Stimulated activated CD8-positive, alpha-beta memory T cell treated with anti-CD3 and anti-CD28 coated beads, Interleukin-4, amount 100 ng/mL, for 4 hours (primary cell): ENCODE measurements at places on chromosomes 1 and 21.

DNA sequence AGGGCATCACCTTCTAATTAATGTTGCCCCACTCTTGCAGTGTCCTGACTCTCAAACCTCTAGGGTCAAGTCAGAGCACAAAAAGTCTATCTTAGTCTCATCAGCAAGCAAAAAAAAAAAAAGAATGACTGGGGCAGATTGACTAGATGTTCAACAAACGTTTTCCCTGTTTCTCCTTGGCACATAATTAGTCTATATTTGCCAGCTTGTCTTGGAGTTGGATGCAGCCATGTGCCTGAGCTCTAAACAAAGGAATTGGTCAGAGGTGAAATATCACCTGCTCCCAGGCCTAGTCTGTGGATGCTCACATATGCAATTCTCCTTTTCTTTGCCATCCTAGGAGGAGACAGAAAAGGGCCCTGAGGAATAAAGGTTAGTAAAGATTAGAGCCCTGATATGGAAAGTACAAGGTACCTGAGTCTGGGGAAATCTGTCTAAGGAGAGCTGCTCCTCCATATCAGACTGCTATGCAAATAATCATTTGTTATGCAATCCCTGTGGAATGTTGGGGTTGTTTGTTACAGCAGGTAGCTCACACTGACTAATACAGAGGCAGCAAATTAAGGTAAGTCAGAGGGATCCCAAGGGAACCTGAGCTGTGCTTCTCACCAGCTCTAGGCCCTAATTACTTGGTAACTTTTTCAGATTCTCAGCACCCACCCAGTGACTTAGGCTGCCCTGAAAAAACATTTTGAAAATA is 130.8 kb downstream of the BRINP2 start:
- no peak for DNase-seq

DNA sequence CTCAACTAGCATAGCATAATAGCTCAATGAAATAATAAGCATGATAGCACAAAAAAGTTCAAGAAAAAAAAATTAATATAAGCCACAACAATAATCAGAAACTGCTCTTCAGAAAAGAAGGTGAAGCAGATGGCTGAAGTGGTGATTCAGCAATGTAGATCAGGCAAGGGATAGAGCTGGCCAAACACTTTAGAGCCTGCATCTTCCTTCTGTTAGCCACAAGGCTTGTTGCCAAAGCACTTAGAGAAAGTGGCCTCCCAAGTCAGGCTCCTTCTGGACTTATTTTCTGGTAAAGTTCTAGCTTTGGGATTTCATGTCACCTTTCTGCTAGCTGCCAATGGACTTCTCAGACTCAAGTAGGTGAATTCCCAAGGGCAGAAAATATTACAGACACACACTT is 60.3 kb upstream of the C1orf87 start:
- no peak for DNase-seq

- DNase-seq = no peak
These were observed 189.6 kb upstream of the ST6GALNAC5 start for GRCh38 chr1:76677416-76678405.

- no peak for DNase-seq
These were observed 2.2 kb downstream of the MTARC1 start for GRCh38 chr1:220788900-220789299.

DNA sequence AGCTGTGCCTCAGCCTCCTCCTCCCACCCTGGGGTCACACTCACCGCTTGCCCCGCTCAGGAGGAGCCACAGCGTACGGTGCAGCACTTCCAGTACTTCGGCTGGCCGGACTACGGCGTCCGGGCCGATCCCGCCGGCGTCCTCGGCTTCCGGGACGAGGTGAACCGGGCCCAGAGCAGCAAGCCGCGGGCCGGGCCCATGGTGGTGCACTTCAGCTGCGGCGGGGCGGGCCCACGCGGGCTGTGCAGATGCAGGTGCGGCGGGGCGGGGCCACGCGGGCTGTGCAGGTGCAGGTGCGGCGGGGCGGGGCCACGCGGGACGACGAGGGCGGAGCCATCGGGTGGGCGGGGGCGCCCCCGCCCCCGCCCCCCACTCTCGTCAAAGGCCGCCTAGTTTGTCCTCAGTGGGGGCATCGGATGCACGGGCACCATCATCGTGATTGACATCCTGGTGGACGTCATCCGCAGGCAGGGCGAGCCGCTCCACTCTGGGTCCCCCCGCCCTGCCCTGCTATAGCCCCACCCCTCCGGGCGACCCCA is 5.5 kb downstream of the RNF223 start:
- DNase-seq = no peak

GRCh38 chr1:68141071-68142021 is 90.9 kb upstream of the DIRAS3 start:
- no peak for DNase-seq

DNA sequence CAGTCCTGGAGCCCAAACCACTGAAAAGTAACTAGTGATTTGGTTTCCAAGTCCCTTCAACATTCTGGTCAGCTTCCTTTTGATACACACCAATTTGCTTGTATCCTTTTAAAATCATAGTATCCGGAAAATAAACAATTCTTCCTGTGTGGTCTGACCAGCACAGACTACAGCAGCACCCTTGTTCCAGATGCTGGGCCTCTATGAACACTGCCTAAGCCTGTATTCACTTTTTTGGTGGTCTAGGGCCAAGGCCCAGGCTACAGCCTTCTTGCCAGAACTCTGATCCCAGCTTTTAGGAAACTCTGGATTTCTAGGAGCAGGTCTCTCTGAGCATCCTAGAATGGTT is 801 bp upstream of the DDAH1 start:
- no peak for DNase-seq

- no peak for DNase-seq
These were observed 16.7 kb upstream of the PLEKHA6 start for GRCh38 chr1:204376465-204376864.

DNA sequence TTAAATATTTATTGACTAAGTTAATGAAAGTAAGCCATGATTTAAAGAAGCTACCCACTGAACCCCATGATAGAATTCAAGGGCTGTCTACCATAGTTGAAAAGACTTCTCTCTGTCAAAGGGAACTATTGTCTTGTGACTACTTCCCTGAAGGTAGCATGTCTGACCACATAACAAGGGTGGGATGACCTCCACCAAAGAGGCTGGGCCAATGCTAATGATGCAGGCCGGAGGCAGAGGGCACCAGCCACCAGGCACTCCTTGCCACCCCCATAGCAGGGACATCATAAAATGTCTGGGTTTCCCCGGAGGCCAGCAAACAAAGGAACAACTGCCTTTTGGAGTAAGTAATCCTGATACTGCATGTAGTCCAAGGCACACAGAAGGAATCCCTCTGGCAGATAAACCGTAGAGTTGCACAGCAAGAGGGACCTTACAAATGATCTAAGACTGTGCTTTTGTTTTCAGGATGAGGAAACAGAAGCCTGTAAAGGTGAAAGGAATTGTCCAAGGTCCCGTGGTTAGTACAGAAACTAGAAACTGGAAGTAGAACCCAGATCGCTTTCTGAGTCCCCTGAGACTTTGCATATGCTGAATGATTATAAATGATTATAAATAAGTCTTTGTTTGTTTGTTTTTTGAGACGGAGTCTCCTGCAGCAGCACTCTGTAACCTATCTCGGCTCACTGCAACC is 33.5 kb upstream of the ITPKB start:
- DNase-seq = no peak

GRCh38 chr1:45373573-45373972 is 33.3 kb upstream of the MUTYH start:
- DNase-seq = no peak

DNA sequence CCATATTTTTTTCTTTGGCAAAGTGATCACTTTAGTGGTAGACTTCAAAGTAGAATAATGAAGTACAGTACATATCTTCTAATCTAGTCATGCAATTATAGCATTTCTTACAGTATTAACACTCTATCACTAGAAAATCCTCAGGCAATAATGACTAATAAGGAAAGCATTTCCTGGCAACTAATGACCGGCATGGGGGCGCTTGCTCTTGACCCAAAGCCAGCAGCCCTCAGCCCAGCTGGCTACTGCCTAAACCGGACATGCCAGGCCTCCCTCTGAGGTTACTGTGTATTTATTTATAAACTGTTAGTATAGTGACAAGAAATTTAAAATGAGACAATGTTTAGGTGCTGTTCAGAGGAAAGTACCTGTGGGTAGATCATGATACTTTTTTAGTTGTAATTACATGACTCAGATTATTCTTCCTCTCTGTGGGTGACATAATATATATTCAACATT is 633.8 kb downstream of the PTPRC start:
- DNase-seq = no peak

DNA sequence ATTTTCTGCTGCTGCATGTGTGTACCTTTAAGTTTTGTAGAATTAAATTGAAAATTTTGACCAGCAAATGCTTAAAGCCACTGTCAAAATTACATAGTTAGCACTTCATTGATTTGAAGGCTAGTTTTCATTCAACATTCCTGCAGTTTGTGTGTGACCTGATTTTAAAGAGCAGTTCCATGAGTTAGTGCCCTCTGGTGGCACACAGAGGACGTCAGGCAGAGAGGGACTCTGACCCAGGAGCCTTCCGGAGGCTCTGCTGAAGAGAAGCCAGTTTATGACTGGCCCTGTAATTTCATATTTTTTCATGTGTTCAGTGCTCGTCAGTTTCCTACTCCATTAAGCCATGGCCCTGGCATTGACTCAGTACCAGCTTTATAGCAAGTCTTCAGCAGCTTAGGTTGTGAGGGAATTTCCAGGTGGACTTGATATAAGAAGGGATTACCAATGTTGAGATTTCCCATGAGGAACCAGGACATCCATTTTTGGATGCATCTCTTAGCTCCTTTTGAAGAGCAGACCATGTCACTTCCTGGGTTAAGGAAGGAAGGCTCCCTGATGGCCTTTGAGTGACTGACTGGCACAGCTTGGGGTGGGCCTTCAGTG is 104.7 kb downstream of the CAMTA1 start:
- DNase-seq = no peak

DNA sequence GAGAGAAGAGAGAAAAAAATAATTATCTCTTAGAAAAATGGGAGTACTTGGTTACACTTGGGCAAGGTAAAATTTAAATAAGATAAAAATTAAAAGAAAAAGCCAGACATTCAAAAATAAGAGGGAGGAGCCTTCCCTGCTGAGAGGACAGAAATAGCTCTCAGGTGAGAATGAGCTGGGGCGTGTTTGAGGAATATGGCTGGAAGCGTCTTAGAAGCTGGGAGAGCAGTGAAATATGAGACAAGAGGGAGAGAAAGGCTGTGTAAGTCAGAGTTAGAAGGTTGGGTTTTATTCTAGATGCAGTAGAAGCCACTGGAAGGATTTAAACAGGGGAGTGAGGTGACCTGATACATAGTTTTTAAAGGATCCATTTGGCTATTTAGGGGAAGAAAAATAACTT is 154.2 kb upstream of the L1TD1 start:
- DNase-seq = no peak

DNA sequence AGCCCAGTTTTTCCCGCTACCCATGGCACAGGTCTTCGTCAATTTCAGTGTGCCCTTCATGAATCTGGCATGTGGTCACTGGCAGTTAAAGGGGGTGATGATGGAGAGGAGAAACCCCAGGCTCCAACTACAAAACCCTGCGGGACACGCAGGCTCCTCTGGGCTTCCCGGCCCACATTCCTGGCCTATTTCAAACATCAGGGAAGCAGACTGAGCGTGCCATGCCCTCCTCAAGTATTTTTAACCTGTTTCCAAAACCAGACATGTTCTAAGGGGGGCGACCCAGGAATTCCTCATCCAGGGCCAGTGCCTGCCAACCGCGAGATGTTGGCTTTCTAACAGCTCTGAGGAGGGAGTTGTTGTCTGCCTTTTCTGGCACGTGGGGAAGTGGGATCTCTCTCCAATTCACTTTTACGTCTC is 85.1 kb downstream of the CAPZB start:
- no peak for DNase-seq

- no peak for DNase-seq
These were observed 24.3 kb upstream of the CITED4 start for GRCh38 chr1:40886318-40887011.

DNA sequence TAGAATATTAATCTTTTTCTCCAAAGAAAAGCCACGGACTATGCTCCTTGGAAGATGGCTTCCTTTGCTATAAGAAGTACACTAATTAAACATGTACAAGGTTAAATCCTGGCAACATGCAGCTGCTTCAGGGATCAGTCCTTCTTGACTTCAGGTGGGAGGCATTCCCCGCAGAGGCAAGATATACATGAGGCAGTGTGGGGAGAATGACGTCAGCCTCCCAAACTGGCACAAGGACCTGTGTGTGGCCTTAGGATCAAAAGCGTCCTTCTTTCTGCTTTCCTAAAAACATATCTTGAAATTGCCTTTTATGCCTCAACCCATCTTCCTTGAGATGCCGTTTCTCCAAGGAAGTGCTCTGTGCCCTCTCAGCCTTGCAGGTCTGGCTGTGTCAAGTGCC is 90.3 kb downstream of the WLS start:
- no peak for DNase-seq

DNA sequence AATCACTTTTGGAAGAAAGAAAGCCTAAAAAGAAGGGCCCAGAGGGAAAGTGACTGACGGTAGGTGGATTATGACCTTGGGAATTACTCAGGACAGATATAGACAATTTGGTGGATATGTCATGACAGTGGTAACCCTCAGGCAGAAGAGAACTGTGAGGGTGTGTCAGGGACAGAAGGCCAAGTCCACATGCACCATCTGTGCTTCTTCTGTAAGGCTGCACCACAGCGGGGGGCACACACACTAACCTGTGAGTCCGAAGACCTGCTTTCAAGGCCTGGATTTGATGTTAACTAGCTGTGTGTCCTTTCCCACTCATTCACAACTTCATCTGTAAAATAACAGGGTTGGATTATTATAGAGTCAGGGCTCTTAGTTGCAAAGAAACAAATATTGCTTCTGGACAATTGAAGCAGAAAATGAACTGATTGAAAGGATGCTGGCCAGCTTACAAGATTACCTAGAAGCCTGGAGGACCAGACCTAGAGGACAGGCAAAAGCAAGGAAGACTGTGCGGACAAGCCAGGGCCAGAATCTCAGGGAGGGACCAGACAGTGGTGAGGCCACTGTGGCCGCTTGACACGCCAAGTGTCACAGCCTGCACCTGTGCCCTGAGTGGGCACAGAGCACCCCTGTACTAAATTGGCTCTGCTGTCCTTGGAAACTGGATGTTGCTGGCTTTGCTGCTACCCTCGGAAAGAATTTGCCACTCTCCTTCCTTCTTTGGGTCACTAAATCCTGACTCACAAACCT is 34.7 kb upstream of the USP24 start:
- DNase-seq = no peak

DNA sequence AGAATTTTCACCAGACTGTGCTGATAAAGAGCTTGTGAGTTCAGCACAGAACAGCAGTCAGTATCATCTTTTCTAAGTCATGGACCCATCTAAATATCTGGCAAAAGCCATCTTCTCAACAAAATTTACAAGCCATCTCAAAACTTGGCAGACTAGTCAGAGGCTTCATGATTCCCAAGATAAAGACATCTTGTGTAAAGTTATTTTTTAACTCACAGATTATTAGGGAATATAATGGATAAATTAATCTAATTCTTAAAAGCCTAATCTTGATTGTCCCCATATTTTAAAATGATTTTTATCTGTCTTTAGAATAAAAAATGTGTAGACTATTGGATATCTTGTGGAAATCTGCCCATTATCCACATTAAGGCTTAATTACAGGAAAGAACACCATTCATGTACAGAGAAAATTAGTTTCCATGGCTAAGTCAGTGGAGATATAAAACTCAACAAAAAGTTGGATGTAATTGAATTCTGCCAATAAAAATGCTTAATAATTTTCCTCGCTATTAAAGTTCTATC is 159.8 kb downstream of the ZP4 start:
- DNase-seq = no peak
